Fibroblast of lung (primary cell): ENCODE measurements at places on chromosomes 2 and 18. TPM values are rescaled to one million over a fixed set of nuclear protein-coding genes. Genes with fewer than 3 reads are reported as not detected.

DNA sequence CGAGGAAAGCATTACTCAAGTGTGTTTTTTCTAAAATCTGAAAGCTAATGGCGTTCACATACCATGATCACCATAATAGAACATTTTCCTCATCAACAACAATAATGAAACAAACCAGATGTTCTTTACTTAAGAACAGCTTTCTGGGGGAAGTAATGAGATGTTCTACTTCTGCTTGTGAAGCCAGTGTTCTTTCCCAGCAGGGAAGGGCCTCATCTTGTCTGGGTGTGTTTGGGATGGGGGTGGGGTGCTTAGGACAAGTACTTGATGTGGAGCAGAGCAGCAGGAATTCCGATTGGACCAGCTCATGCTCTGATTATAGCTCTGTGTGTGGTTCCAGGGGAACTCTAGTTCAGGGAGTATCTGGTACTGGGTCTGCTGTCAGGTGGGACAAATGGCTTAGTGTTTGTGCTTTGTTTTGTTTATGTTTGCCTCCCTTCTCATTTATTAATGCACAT is 163.0 kb upstream of the NOSTRIN start:
- H3K27me3 ChIP-seq: no peaks in the 10 kb centered on the region
- peak; percentile 98 for DNase-seq
- H3K36me3 ChIP-seq: no peaks in the 10 kb centered on the region
- H3K4me1 ChIP-seq: peaks cover 4% of the 10 kb centered on the region
- no peak overlapping the region for H3K4me3 ChIP-seq

Gene FTCDNL1
- 2.3 and 3.6 TPM in 2 replicates for total RNA-seq

Gene TM4SF20
- total RNA-seq: not detected in 2 replicates

DNA sequence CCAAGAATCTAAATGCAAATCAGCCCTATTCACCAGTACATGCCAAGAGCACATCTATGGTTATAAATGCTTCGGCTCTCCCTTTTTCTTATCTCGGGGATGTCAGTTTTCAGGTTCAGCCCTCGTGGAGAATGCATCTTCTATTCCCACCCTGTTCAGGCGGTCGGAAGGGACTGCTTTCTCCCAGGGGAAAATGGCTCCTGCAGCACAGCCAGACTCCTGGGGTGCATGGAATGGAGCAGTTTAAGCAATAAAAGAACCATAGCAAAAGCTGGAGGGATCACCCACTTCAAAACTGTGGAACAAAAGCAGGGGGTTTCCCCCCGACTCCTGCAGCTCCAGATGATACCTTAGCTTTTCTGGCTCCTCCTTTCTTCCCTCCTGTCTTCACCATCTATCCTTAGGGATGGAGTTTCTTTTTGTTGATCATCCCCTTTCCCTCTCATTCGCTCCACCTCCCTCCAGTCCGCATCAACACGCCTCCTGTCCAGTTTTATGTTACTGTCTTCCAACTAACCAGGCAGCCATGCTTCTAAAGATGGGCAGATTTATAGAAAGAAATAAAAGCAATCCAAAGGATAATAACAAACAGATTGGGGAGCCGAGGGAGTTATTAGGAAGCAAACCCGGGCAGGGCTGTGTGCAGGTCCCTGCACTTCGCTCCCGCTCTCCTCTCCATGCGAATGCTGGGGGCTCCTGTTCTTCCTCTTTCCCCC is 356.2 kb upstream of the SMIM21 start:
- no peaks in the 10 kb centered on the region for H3K36me3 ChIP-seq
- H3K27me3 ChIP-seq: no peaks in the 10 kb centered on the region
- H3K4me3 ChIP-seq: no peak overlapping the region
- no peaks in the 10 kb centered on the region for H3K4me1 ChIP-seq
- no peak overlapping the region for H3K27ac ChIP-seq

- no peak for DNase-seq
- peaks cover 6% of the 10 kb centered on the region for H3K4me1 ChIP-seq
- no peak overlapping the region for H3K27ac ChIP-seq
These were observed 28.3 kb downstream of the CYRIA start for GRCh38 chr2:16637304-16637703.

Gene CFAP221
- total RNA-seq: 0.26 TPM in 1 of 2 replicates, not detected in the other

GRCh38 chr2:231970461-231970860 is 8.9 kb downstream of the DIS3L2 start:
- no peaks in the 10 kb centered on the region for H3K27me3 ChIP-seq
- no peaks in the 10 kb centered on the region for H3K4me1 ChIP-seq
- no peaks in the 10 kb centered on the region for H3K36me3 ChIP-seq
- no peak for DNase-seq

Gene HNMT
- 139 and 163 TPM in 2 replicates for total RNA-seq

GRCh38 chr2:84393829-84394228 is 65.3 kb downstream of the SUCLG1 start:
- no peak overlapping the region for H3K27ac ChIP-seq
- no peaks in the 10 kb centered on the region for H3K4me1 ChIP-seq
- no peaks in the 10 kb centered on the region for H3K36me3 ChIP-seq
- no peaks in the 10 kb centered on the region for H3K27me3 ChIP-seq
- H3K4me3 ChIP-seq: no peak overlapping the region

- H3K27ac ChIP-seq: no peak overlapping the region
- H3K27me3 ChIP-seq: no peaks in the 10 kb centered on the region
- no peaks in the 10 kb centered on the region for H3K4me1 ChIP-seq
- no peaks in the 10 kb centered on the region for H3K36me3 ChIP-seq
- no peak for DNase-seq
These were observed 102.6 kb downstream of the BAZ2B start for GRCh38 chr2:159513745-159514144.

Gene SIX2
- total RNA-seq: under 0.01 TPM in 1 of 2 replicates, not detected in the other

DNA sequence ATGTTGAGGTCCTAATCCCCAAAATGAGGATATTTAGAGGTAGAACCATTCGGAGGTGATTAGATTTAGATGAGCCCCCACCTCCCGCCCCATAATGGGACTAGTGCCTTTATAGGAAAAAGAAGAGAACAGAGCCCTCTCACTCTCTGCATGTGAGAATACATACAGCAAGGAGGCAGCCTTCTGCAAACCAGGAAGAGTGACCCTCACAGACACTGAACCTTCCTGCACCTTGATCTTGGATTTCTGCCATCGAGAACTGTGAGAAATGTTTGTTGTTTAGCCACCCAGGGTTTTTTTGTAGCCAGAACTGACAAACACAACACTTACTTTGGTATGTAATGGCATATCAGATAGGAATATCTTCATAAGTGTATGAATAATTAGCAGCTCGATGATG is 83.7 kb downstream of the XIRP2 start:
- no peaks in the 10 kb centered on the region for H3K27me3 ChIP-seq
- H3K4me1 ChIP-seq: no peaks in the 10 kb centered on the region
- H3K4me3 ChIP-seq: no peak overlapping the region
- H3K36me3 ChIP-seq: no peaks in the 10 kb centered on the region

- no peak overlapping the region for H3K4me3 ChIP-seq
- H3K4me1 ChIP-seq: no peaks in the 10 kb centered on the region
- DNase-seq: peak; percentile 51
- H3K36me3 ChIP-seq: no peaks in the 10 kb centered on the region
- no peak overlapping the region for H3K27ac ChIP-seq
- peaks cover 2% of the 10 kb centered on the region for H3K27me3 ChIP-seq
These were observed 109.2 kb upstream of the GPC1 start for GRCh38 chr2:240326246-240326645.

Gene KCNS3
- total RNA-seq: 1.3 and 6.3 TPM in 2 replicates
